ENCODE measurements at places on chromosomes 11 and 22.

DNA sequence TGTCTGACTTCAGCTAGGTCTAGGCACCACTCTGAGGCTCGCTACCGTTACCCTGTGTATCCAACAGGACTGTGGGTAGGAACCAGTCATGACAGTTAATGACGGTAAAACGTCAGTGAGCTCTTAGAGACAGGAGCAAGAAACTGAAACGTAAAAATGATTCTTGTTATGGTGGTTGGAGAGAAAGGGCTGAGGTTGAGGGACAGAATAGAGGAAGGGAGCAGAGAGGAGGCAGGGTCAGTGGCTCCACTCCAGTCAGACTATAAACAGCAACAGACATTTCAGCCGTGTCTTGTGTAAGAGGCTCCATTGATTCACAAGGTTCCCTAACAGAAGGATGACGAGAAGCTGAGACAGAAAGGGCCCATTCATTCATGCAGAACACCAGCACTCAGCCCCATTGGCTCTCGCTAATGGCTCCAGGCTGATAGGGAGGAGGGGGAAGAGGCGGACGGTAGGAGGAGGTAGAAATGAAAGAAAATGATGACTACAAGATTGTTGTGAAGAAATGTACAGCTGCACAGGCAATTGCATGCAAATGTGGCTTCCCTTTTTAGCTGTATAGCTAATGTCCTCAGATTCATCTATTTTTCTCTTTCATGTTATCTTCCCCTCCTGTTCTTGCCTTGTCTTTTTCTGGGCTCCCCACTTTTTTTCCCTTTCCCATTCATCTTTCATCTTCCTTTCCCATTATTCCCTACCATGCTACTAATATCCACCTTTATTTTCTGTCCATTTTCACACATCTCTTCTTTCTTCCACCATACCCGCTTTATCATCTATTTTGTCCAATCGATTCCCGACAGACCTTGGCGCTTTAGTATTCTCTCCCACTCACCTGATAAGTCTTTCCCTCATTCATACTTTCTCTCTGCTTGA, 34.3 kb downstream of the ETS1 start:
- DNase-seq: peak; percentile 43

DNA sequence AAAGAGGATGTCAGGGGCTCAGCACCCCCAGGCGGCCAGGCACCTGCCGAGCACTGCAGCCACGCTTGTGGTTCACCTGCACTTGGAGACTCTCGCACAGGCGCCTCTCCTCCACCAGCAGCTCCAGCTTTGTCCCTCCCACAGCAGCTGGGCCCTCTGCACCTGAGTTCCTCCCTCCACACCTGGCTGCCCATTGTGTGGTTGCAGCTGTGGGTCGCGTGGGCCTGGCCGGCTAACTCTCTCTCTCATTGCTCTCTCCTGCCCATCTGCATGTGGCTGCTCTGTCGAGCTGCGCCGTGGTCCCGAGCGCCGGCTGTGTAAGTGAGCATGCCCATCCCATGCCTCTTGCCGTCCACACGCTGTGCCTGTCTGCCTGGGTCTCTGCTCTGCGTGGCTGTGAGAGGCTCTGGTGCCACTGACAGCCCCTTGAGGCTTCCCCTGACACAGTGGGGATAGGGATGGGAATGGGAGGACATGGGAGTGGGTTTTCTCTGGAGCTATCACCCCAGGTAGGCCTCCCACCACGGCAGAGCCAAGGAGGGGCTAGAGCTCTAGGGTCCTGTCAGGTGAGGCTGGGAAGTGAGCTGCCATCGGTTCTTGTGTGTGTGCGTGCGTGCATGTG, 8.5 kb upstream of the ACR start:
- no peak for DNase-seq

- no peak for DNase-seq
Observed at GRCh38 chr11:11876458-11876857, 34.7 kb downstream of the USP47 start.

DNA sequence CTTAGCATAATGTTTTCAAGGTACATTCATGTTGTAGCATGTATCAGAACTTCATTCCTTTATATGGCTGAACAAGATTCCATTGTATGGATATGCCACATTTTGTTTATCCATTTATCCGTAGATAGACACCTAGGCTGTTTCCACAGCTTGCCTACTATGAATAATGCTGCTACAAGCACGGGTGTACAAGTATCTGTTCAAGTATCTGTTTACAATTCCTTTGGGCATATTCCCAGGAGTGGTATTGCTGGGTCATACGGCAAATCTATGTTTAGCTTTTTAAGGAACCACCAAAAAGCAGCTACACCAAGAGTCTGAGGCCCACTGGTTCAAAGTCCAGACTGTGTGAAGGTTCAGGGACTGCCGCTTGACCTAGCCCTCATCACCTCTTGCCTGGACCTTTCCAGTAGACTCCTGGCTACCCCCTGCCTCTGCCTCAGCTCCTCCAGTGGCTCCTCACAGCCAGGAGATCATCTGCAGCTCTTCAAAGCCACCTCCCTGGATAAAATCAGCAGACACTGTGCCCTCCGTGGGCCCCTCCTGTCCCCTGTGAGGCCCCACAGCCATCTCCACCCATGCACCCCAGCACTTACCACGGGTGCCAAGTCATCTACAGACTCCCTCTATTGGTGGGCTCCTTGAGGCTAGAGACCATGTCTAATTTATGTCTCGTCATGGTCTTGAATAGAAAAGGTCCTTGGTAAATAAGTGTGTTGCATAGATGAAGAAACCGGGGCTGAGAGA, 160.3 kb downstream of the MN1 start:
- DNase-seq: no peak

DNA sequence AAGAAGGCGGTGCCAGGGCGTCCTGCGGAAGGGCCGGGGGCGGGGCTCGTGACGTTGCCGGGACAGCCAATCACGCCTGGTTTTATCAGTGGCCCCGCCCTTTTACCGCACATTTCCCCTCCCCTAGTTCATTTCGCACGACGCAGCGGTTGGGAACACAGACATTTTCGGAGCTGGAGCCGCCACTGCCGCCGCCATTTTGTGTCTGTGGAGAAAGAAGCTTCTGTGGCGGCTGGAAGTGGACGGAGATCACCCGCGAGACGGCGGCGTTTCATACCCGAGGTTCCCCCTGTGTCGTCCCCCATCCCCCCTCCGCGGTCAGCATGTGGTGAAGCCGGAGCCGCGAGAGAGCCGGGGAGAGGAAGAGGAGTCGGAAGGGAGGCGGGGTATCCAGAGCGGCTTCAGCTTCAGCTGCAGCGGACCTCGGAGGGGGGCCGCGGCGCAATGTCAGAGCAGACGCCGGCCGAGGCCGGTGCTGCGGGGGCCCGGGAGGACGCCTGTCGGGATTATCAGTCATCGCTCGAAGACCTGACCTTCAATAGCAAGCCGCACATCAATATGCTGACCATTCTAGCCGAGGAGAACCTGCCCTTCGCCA, at the start of gene PCF11:
TSS of gene PCF11 (plus strand) at position 136 of the 598 bp plus-strand sequence. CDS start at position 445, 309 bp downstream.
- no peak for DNase-seq

- no peak for DNase-seq
Observed at GRCh38 chr11:64069401-64070313, 33.9 kb downstream of the FLRT1 start.

GRCh38 chr11:129213261-129213660, 21.1 kb upstream of the ARHGAP32 start:
- DNase-seq: no peak

- DNase-seq: no peak
Observed at GRCh38 chr11:728901-729491, 18.3 kb upstream of the TALDO1 start.

DNA sequence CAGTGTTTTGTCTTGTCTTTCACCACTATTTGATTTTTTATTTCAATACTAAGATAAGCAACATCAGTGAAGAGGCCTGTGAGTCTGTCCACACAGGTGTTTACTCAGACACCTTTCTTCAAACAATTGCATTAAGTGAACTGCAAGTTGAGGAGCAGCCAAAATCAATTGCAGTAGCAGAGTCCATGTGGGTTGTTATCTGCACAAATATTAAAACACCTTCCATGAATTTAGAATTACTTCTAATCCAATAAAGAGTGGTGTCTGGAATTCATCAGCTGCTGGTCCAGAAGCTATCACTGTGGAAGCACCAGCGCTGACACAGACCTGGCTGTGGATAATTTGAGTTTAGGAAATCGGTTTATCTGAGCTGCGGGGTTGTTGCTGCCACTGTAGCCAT, 83.5 kb upstream of the FAT3 start:
- no peak for DNase-seq
